ENCODE measurements at places on chromosomes 16 and 17. TPM values are rescaled to one million over a fixed set of nuclear protein-coding genes. Genes with fewer than 3 reads are reported as not detected.

KRTAP9-6 gene
- total RNA-seq: not detected

DNA sequence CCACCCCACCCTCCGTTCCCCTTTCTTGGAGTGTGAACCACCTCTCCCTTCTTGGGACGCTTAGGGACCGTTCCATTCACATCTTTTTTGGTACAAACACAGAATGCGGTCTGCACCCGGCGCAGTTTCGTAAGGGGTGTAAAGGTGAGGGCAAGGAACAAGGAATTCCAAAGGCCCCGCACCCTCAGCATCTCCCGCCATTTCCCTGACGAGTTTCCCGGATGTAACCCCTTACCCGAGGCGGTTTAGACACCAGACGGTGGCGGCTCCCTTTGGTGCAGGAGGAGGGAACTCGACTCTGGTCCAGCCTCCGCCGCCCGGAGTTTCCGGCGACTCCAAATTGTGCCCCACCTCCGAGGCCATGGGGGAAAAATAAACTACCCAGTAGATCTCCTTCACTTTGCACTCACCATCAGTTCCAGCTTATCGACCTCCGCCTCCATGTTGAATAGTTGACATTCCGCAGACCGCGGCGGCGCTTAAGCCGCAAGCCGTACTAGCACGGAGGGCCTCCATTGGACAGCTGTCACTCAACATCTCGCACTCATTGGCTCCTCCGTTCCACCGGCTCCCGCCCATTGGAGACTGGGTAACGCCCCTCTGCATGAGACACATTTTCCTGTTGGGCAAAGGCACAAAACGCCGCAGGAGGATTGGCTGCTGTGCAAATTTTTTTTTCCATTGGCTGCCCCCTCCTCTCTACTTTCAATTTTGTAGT is at the start of gene SKA2:
TSS of gene SKA2 (minus strand) at position 466 of the 718 bp plus-strand sequence. CDS start at position 443, 23 bp downstream.
- DNase-seq: peak; percentile 94

ASB16 gene
- 0.72 TPM for total RNA-seq

MYOCD gene
- total RNA-seq: 7.9 TPM

GTF3C1 gene
- 71.7 TPM for total RNA-seq

- no peak for DNase-seq
These were observed 218.0 kb downstream of the C16orf95 start for GRCh38 chr16:87098976-87099720.

DNA sequence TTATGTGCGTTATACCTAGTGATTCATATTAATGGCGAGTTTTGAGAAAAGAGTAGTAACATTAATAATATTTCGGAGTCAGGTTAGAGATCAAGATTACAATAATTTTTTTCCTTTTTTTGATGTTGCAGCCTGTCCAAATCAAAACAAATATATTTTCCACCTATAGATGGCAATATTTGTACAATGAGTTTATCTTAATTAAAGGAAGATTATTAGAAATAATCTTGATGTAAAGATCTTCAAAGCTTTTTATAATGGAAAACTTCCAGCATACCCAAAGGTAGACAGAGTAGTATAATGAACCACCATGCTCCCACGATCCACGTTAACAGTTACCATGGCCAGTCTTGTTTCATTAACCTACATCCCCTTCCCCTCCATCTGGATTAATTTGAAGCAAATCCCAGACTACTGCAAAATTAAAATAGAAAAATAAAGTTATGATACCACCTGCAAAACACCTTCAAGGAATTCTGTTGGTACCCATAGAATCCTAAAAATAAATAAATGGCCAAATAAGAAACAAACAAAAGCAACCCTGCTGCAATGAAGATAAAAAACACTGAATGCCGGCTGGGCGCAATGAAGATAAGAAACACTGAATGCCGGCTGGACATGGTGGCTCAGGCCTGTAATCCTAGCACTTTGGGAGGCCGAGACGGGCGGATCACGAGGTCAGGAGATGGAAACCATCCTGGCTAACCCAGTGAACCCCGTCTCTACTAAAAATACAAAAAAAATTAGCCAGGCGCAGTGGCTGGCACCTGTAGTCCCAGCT is 46.5 kb upstream of the GINS3 start:
- no peak for DNase-seq

PRAC1 gene
- not detected for total RNA-seq

- DNase-seq: no peak
These were observed 241.1 kb downstream of the SOX9 start for GRCh38 chr17:72361892-72362291.

DNA sequence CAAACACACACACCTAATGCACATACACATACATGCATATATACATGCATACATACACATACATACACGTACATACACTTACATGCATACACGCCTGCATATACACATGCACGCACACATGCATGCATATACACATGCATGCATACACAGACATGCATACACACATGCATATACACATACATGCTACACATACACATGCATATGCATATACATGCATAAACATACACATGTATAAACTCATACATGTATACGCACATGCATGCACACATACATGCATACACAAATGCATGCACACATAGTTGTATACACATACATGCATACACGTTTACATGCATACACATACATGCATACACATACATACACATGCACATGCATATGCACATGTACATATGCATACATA is 23.6 kb upstream of the RMI2 start:
- no peak for DNase-seq

GRCh38 chr16:74734361-74735161 is 33.9 kb upstream of the MLKL start:
- DNase-seq: no peak

DNA sequence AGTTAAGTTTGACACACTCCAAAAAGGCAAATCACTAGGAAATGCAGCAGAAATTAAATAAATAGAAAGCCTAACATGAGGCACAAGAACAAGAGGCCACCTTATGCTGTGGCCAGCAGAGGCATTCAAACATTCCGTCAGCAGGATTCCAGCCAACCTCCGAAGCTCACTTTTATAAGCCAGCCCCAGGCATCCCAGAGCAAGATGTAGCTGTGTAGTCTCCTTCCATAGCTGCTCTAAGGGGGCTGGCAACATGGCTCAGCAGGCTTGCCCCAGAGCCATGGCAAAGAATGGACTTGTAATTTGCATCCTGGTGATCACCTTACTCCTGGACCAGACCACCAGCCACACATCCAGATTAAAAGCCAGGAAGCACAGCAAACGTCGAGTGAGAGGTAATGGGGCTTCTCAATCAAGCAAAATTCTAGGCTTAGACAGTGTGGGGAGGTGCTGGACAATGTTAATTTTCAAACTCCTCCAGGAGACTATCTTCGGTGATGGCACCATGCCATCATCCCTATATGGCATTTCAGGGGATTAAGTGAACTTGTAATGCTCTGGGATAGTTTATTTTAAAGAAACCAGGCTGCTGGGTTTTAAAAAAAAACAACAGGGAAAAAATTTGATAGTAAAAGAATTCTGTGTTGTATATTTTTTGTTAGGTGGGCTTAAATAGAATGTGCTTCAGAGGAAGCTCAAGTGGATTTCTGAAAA is at the start of gene CLEC3A:
TSS of gene CLEC3A (plus strand) at position 202 of the 714 bp plus-strand sequence. CDS start at position 281, 79 bp downstream.
- DNase-seq: no peak

DNA sequence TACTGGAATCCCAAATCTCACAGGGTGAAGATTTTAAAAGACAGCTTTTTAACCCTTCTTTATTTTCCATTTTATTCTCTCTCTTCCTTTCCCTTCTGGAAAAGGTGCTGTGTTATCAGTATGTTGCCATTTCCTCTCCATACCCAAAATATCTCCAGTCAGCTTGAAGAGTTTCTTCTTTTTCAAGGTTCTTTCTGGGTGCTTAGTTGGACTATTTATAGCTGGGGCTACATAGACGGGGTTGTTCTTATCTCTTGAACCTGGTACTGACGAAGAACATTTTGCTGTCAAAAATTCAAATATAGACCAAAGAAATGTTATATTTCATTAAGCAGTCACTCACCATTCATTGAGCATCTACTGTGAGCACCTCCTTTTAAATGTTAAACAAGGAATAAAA is 48.6 kb downstream of the IST1 start:
- no peak for DNase-seq

- DNase-seq: no peak
These were observed 124.7 kb downstream of the C16orf78 start for GRCh38 chr16:49498264-49498663.

DNA sequence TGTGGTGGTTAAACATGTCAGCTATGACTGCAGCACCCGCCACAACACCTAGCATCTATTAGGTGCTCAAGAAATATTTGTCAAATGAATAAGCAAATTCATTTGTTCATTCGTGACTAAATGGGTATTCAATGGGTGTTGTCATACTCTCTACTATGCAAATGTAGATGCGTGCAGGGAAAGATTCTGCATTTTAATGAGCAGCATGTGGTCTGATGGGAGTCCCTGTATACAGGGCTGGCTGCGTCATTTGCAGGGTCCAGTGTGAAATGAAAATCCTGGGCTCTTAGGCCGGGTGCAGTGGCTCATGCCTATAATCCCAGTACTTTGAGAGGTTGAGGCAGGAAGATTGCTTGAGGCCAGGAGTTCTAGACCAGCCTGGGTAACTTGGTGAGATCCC is 97.5 kb downstream of the CACNG3 start:
- no peak for DNase-seq

- peak; percentile 51 for DNase-seq
These were observed 775 bp downstream of the CYTH1 start for GRCh38 chr17:78781104-78781892.

DNA sequence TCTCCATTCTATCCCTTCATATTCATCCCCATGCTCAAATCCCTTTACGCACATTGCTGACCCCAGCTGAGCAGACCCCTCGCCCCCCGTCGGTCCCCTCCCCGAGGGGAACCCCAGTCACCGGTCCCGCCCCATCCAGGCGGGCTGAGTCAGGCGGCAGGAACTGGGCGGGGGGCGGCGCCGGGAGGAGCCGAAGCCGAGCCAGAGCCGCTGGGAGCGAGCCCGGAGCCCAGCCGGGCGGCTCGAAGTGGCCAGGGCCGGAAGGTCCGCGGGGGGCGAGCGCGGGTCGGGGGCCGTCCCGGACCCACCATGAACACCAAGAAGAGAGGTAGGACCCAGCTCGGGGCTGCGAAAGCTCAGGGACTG is 8.6 kb downstream of the RIPOR1 start:
- peak; percentile 70 for DNase-seq

SCGB1C2 gene
- not detected for total RNA-seq

DNA sequence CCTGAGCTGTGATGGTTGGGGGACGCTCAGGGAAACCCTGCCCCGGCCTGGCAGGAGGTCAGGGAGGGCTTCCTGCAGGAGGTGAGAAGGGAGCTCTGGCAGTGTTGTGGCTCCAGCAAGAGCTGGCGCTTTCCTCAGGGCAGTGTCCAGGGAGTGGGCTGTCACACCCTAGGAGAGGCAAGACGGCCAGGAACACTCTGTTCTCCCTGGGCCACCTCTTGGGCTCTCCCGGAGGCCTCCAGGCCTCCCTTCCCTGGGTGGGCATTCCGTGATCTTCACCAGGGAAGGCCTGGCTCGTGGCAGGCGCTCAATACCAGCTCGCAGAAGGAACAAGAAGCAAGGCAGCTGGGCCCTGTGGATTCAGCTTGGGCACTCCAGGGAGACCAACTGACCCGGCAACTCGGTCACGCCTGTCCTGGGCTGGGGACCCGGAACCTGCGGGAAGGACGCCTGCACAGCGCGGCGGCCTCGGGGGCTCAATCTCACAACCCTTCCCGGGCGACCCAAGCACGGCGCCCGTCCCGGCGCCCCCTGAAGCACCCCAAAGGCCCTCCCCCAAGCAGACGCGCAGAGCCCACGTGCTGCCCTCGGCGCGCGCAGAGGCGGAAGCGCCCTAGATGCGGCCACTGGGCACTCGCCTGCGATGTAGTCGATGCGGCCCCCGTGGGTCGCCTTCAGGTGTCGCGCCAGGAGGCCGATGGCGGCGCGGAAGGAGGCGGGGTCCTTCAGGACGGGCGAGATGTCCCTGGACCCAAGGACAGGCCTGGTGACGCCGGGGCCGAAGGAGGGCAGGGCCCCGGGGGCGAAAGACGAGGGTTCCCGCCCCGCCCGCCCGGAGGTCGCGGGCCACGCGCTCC is 588 bp downstream of the APRT start:
- peak; percentile 86 for DNase-seq

DNA sequence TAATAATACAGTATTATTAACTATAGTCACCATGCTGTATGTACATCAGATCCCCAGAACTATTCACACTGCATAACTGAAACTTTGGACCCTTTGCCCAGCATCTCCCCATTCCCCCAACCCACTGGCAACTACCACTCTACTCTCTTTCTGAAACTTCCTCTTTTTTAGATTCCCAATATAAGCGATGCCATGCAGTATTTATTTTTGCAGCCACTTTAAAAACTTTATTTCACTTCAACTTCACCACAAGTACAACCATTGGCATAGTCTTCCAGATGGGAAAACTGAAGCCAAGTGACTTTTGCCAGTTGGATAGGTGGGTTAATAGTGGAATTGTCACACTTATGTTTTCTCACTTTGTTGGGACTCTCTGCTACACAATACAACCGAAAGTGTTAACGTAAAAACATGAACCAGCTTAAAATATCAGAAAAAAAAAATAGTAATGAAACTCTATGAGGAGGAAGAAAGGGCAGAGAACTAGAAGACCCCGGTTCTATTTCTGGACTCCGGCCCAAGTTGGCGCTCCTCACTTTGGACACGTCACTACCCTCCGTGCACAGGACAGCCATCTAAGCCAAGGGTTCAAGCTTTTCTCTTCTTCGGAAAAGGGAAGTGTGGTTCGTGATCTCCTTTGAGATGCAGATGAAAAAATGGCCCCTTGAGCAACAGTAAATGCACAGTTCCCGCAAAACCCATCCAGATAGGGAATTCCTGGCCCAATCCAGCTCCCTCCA is 743 bp downstream of the SHCBP1 start:
- DNase-seq: no peak

GRCh38 chr16:8673611-8674412 is 605 bp upstream of the ABAT start:
- DNase-seq: no peak

DNA sequence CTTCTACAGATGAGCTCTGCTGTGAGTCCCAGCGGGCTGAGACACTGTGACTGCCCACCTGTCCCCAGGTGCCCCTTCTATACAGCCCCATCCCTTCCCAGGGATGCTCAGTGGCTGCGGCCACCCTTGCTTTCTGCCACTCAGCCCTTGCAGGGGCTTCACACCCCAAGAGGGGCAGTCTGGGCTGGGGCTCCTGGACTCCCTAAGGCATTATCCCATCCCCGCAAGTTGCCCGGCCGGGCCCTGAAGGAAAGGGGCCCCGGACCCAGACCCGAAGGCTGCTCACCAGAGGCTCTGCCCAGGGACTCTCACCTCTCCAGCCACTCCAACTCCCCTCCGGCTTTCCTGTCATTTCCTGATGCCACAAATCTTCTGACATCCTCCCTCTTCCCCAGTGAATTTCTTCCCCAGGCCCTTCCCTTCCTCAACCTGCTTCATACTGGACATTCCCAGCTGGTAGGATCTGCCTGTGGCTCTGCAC is 88.5 kb upstream of the TOB1 start:
- no peak for DNase-seq

AOC3 gene
- total RNA-seq: 112 TPM

GRCh38 chr17:68353111-68353521 is 61.8 kb downstream of the ARSG start:
- DNase-seq: no peak
